Activated T-cell treated with anti-CD3 and anti-CD28 coated beads, Interleukin-2, amount 50 U/mL, for 1 hour (primary cell): ENCODE measurements at places on chromosomes 2 and 18.

GRCh38 chr18:49690312-49690711, 123.0 kb downstream of the ACAA2 start:
- no peak for DNase-seq

GRCh38 chr2:54247115-54247514, 8.9 kb downstream of the TSPYL6 start:
- no peak for DNase-seq

DNA sequence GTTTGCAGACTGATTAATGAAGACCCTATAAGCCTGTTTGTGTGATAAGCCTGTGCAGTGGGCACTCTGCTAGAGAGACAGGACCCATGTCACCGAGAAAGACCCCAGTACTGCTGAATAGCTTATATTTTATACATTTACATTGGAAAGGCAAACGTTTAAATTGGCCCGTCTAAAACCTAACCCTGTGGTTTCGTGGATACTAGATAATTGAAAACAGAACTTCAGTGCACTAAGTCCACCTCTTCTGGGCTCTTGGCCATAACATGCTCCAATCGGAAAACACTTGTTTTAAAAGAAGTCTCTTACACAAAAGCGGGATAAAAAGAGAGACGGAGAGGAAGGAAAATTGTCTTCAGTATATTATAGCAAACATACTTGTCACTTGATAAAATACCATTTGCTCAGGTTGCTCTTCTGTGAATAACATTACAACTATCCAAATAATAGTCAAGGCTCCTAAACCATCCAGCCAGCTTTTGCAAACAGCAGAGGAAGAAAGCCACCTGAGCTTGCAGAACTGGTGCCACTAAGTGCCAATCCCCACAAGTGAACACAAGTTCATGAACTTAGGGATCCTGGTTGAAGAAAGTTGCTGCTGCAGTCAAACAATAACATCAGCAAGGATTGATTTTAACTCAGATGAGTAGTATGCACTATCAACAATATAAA, 218.4 kb upstream of the FN1 start:
- no peak for DNase-seq

- DNase-seq, result no peak
Measured at GRCh38 chr2:85921659-85922058, 32.9 kb upstream of the ST3GAL5 start.

DNA sequence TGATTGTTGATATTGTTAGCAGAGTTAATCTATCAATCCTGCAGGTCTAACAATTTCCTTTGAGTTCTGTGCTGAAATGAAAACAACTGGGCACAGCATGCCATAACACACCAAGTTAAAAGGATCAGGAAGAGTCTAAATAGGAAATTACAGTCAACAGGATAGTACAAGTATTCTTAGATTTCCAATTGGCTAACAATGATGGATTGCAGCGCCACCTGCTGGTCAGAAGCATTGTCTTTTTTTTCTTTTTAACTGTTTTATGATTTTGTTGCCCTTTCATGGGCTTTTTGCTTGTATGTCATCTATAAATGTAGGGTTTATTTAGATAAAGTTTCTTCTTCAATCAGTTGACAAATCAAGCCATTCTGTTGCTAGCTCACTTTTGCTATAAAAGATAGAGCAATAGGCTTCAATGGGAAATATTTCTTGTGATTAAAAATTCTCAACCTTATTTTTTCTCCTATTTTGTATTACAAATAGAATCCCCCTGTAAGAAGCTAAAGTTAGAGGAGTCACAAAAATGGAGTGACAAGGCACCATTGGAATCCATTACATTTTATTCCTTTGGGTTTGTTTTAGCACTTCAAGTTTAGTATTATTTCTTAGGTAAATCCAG, 40.8 kb upstream of the RPRM start:
- peak; percentile 35 for DNase-seq
